ENCODE measurements at places on chromosomes 1 and 21.

DNA sequence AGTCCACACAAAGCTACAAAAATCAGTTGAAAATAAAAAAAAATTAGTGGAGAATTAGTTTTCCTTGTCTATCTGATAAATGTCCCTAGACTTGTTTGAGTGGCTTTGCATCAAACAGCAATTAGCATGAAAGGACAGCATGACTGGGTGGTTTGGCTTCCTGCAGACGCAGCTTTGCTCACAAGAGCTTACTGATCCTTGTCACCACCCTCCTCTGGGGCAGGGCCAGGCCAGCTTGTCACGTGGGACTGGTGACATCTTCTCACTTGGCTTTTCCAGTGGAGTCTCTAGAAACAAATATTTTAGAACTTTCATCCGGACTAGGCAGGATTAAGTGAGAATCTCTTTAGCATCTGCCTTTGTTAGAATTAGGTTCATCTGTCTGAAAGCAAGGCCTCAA is 76.0 kb upstream of the OLIG2 start:
- DNase-seq = no peak

DNA sequence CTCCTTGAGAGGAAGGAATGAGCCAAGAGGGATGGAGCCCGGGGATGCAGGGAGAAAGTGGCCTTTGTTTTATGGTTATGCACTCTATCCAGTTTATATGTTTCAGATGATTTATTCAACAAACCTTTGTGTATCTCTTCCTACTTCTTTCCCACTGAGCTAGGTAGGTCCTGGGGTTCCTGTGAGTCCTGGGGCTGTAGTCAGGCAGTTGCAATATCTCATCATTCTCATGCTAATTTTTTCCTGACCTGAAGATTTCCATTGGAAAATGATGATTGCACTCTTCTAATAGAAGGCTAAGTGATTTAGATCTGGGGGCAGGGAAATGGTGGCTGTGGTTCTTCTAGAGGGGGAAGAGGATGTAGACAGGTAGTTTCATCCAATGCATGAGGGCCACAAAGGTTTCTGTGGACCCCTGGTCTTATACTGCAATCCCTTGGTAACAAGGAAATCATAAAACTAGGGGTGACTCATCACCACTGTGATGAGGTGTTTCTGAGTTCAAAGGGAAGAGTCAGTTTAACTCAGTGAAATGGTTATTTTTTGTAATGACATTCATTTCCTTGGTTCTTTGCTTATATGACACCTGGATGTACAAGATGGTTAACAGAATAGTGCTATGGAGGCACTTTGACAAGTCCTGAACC is 20.2 kb downstream of the B3GALT5 start:
- no peak for DNase-seq

DNA sequence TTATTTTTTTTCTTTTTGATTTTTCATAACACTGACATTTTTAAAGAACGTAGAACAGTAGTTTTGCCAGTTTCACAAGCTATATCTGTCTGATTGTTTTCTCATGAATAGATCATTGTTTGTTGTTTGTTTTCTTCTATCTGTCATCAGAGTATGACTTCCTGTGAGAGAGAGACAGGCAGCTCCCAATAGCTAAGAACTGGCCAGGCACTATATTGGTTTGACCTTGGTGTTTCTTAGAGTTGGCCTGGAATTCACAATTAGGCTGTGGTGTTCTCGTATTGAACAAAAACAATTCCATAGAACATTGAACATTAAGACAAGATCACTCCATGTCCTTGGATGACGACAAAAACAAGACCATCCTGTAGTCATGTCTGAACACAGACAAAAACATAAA is 43.4 kb downstream of the RPS6KC1 start:
- DNase-seq = no peak

DNA sequence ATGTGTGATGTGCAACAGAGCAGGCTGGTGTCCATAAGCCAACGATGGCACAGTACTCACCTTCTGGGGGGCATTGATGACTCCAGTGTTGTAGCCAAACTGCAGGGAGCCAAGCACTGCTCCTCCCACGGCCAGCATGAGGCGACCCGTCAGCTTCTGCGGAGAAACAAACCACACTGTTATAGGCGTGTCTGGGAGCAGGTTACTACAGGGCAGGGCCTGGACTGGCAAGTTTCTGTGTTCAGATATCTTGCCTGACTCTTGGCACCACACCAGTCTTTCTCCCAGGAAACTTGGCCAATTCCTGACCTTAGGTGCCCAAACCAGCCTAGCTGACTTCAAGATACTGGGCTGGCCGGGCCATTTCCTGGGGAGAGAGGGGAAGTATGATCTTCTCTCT is 15.5 kb downstream of the SLC2A1 start:
- no peak for DNase-seq

- no peak for DNase-seq
These were observed 82.1 kb downstream of the RAVER2 start for GRCh38 chr1:64826991-64827390.

DNA sequence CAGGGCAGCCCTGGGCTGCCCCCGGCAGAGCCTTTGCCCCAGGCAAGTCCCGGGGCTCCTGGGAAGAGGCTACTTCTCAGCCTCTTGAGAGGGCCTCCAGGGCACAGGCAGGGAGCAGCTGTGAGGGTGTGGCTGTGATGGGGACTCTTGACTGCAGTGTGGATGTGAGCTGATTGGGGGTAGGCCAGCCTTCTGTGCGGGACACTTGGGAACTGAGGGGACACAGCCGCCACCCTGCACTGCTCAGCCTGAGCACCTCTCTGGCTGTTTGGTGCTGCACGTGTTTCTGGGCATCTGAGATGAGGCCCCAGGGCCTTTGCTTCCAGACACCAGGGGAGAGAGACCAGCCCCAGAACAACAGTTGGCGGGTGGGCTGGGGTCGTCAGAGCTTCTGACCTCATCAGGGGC is 62.1 kb downstream of the SKI start:
- peak; percentile 22 for DNase-seq

DNA sequence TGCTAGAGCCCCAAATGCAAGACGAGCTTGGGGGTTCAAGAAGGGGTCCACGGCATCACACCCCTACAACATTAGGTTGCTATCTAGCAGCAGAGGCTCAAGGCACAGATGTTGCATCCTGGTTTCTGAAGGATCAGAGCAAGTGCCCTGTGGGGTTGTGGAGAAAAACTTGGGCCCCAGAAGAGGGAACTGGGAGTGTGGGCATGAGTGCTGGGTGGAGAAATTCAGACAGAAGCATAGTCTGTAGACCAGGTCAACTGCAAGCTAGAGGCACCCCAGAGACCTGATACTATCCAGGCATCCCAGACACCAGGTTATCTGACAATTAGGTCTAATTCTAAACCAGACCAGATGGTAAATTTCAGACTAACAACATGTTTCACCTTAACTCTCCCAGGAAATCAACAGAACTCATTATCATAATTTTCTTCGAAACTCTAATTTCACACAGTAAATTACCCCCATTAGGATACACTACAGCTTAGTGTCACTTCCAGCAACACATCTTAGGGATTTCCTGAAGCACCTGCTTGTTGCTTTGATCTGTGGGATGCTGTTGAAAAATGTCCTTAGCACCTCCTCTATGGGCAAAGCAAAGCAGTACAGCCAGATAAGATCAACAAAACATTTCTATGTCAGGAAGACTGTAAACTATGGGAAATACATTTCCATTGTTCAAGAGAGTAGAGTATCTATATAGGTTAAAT is 179.3 kb downstream of the VAV3 start:
- DNase-seq = no peak

GRCh38 chr1:114490274-114490693 is 20.7 kb downstream of the TRIM33 start:
- no peak for DNase-seq

DNA sequence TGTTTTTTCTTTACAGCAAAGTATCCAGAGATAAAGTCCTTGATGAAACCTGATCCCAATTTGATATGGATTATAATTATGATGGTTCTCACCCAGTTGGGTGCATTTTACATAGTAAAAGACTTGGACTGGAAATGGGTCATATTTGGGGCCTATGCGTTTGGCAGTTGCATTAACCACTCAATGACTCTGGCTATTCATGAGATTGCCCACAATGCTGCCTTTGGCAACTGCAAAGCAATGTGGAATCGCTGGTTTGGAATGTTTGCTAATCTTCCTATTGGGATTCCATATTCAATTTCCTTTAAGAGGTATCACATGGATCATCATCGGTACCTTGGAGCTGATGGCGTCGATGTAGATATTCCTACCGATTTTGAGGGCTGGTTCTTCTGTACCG is 6.5 kb downstream of the DEGS1 start:
- no peak for DNase-seq

- peak; percentile 2 for DNase-seq
These were observed 267.3 kb upstream of the DUSP10 start for GRCh38 chr1:222009105-222009730.

DNA sequence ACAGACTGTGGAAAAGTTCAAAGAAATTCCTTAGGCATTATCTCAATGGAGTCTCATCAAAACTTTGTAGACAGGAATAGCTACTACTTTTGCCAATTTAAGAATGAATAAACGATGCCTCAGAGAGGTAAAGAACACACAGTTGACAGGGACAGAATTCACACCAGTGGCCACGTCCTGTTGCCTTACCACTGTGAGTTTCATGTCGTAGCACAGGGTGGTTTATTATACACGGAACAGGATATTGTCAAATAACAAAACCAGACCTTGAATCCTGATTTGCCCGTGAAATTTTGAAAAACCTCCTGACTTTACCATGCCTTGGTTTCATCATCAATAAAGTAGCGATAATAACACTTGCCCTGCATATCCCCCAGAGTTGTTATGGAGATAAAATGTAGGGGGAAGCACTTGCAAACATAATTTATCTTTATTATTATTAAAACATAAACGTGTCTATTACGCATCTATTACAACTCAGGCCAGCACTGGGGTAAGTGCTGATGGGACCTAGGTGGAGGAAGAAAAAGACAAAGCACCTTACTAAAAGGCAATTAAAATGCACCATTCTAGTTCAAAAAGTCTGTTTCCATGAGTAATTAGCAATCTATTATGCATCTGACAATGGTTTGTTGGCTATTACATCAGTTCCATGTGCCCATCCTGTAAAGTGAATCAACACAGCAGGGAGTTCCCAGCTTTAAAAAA is 408.1 kb upstream of the RUNX1 start:
- no peak for DNase-seq

DNA sequence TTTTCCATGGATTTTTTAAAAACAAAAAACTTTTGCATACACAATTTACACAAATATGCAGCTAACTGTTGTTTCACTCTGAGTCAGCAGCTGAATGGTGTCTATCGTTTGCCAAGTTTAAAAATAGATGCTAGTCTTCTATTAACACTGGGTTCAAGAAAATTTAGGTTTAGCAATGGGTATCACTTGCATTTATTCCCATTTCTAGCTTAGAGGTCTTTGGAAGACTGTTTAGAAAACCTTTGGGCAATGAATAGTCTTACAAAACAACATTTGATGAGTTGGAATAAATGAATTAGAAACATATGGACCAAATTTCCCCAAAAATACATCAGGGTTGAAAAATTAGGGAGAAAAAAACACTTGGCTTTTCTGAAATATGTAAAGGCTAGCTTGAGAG is 165.8 kb downstream of the LYPLAL1 start:
- DNase-seq = no peak
